Breast epithelium (tissue), 4 donors: ENCODE measurements at places on chromosomes 7 and 10. TPM values are rescaled to one million over a fixed set of nuclear protein-coding genes. Genes with fewer than 3 reads are reported as not detected.
A peak's percentile ranks its signal among the peaks of the same experiment; 100 is the strongest.

DNA sequence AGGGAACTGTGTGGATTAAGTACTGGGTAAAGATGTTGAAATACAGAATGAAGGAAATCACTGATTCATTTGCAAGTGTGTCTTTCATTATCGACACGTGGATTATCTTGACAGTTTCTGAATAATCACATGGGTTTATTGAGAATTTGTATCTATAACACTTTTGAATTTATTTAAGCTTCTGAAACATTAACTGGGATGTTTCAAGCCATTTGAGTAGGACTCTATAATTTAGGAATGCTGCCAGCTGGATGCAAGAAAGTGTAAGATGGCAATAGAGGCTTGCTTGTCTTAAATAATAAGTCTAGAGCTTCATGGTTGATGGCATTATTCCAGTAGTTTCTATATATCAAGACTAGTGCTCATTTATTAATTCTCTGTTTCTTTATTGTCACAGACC, 1100.7 kb upstream of the GHITM start:
- no peak overlapping the region for H3K27ac ChIP-seq
- H3K36me3 ChIP-seq, result no peaks in the 10 kb centered on the region
- no peaks in the 10 kb centered on the region for H3K4me1 ChIP-seq
- H3K27me3 ChIP-seq, result no peaks in the 10 kb centered on the region

DNA sequence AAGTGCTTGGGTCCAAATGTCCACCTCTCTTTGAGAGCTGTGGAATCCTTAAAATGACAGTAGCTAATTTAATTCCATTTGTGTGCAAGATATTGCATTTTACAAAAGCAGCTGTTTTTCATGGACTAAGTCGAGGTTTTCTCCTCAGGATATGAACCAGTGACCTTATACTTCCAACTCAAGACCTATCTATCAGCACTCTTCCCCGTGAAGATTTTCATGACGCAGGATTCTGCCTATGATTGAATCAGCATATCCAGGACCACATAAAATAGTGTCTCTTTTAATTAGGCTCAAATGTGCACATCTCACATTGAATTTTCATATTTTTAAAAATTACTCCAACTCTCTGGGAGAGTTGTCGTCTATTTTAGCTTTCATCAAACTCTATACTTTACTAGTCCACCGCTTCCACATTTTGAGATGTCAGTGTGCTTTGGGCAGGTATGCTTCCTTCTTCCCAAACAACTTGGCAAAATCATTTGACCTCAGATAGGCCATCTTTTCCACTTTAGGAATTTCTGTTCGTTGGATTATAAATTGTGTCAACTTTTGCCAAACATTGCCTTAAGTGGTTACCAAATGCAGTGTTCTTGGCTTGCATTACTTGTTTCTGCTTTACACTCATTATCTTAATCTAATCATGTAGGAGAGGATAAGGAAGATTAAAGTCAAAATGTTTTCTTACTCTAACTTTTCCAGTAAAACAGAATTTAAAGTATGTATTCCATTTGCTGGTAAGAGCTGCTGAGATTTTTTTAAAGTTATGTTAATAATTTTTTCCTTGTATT, 39.4 kb downstream of the SEMA3A start:
- no peaks in the 10 kb centered on the region for H3K27me3 ChIP-seq
- no peaks in the 10 kb centered on the region for H3K4me1 ChIP-seq
- DNase-seq, result no peak
- H3K36me3 ChIP-seq, result no peaks in the 10 kb centered on the region

GRM8 gene
- not detected for total RNA-seq

GRCh38 chr7:80954191-80954590, 35.3 kb upstream of the SEMA3C start:
- no peaks in the 10 kb centered on the region for H3K4me1 ChIP-seq
- DNase-seq, result no peak
- no peak overlapping the region for H3K4me3 ChIP-seq
- no peak overlapping the region for H3K27ac ChIP-seq

GRCh38 chr10:112907893-112908292, 42.2 kb upstream of the TCF7L2 start:
- H3K36me3 ChIP-seq, result no peaks in the 10 kb centered on the region
- H3K4me3 ChIP-seq, result no peak overlapping the region
- H3K4me1 ChIP-seq, result no peaks in the 10 kb centered on the region
- no peaks in the 10 kb centered on the region for H3K27me3 ChIP-seq
- no peak for DNase-seq
- no peak overlapping the region for H3K27ac ChIP-seq

DNA sequence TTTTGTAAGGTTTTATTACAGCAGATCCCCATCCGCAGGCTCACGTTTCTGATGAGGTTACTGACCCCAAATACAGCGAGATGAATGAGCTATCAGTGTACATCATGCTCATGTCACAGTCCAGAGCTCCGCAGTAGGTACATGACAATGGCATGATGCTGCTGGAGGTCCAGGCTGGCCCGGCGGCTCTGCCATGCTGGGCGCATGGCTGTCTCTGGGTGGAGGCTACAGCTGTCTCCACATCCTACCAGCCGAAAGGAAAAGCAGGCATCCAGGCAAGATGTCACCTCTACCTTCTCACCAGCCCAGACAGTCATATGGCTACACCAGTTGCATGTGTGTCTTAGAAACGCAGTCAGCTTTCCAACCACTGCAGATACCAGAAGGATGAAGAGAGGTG, 90.9 kb upstream of the RNF32 start:
- no peaks in the 10 kb centered on the region for H3K4me1 ChIP-seq
- no peak overlapping the region for H3K27ac ChIP-seq
- DNase-seq, result no peak
- no peak overlapping the region for H3K4me3 ChIP-seq
- no peaks in the 10 kb centered on the region for H3K27me3 ChIP-seq
- H3K36me3 ChIP-seq, result no peaks in the 10 kb centered on the region

GRCh38 chr7:78176171-78176570, 377.6 kb downstream of the PHTF2 start:
- H3K4me1 ChIP-seq, result no peaks in the 10 kb centered on the region
- H3K4me3 ChIP-seq, result no peak overlapping the region
- H3K36me3 ChIP-seq, result no peaks in the 10 kb centered on the region
- no peak for DNase-seq
- no peak overlapping the region for H3K27ac ChIP-seq

DNA sequence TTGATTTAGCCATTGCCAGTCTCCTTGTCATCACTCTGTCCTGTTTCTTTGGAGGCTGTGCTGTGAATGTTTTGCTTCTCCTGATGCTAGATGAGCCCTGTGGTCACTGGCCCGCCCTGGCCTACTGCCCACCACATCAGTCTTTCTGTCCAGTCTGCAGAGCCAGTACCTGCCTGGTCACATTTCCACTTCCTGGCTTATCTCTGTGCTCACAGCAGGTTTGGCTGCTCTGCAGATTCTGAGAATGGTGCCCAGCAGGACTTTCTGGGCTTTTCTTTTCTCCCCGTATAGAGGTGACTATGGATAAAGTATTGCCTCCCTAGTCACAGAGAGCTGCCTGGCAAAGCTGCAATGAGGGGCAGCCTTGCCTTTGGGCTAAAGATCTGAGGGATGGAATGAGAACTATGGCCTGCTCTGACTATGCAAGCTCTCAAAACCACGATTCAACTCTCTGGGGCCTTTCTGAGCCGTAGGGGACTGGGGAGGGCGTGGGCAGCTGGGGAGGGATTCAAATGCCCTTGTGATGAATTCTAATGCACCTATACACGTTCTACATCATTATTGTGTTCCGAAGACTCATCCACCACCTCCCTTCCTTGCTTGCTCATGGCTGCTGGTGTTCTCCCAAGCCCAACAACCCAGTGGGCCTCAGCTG, 410.4 kb upstream of the NPVF start:
- H3K36me3 ChIP-seq, result no peaks in the 10 kb centered on the region
- H3K27me3 ChIP-seq, result no peaks in the 10 kb centered on the region
- no peak for DNase-seq
- no peak overlapping the region for H3K27ac ChIP-seq
- no peak overlapping the region for H3K4me3 ChIP-seq

DNA sequence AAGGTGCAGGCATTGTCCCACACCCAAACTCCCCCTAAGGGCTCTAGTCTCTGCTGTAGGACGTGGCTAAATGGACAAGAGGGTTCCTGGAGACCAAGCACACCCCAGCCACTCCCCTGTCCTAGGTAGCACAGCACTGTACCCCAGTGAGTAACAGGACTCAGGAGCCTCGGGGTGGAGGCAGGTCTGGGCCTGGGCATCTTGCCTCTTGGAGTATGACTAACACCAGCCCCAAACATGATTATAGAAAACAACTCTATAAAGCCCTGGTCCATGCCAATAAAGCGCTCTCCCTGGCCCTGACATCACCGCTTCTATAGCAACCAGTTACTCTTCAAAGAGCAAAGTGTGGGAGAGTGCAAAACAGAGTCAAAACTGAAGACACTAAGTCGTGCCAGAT, 195.0 kb downstream of the CALN1 start:
- no peak for DNase-seq
- no peaks in the 10 kb centered on the region for H3K27me3 ChIP-seq
- H3K4me3 ChIP-seq, result no peak overlapping the region
- no peaks in the 10 kb centered on the region for H3K4me1 ChIP-seq
- no peaks in the 10 kb centered on the region for H3K36me3 ChIP-seq

DNA sequence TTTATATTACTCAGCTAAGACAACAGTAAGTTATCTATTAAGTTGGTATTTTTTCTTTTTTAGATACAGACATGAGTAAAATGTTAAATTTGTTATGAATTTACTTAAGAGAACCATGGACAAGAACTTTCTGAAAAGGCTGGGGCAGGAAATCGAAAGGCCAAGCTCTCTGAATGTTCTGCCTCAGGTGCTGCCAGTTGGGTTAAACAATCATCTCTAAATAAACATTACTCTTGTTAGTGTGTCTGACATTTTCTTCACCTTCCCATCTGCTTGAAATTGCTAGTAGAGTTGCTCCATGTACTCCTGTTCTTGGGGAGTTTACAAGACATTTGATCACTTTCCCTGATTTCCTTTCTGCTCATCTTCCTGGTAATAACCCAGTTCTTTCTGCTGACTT, 87.5 kb downstream of the ANKRD7 start:
- no peak for DNase-seq
- H3K36me3 ChIP-seq, result no peaks in the 10 kb centered on the region
- H3K4me1 ChIP-seq, result no peaks in the 10 kb centered on the region
- H3K4me3 ChIP-seq, result no peak overlapping the region

GRCh38 chr7:133827707-133828623, 299.2 kb upstream of the LRGUK start:
- no peak overlapping the region for H3K4me3 ChIP-seq
- no peak overlapping the region for H3K27ac ChIP-seq
- no peaks in the 10 kb centered on the region for H3K27me3 ChIP-seq
- no peaks in the 10 kb centered on the region for H3K4me1 ChIP-seq
- H3K36me3 ChIP-seq, result no peaks in the 10 kb centered on the region

DNA sequence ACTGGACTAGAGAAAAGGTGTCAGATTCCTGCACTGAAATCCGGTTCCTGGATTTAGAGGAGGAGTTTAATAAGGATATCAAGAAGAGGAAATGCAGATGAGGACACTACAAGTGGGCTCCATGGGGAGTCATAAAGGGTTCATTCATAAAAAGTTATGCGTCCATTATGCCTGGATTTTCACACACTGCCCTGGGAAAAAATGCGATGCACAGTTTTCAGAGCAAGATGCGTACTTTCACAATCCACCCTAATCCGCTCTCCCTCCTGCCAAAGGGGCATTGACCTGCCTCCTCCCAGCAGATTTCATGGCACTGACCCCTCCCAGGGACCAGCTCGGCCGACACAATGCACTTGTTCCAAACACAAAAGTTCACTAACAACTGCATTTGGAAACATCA, 42.2 kb upstream of the OPALIN start:
- H3K4me3 ChIP-seq, result no peak overlapping the region
- peaks cover 28% of the 10 kb centered on the region for H3K27me3 ChIP-seq
- H3K27ac ChIP-seq, result no peak overlapping the region

- H3K36me3 ChIP-seq, result no peaks in the 10 kb centered on the region
- no peak overlapping the region for H3K27ac ChIP-seq
- no peaks in the 10 kb centered on the region for H3K27me3 ChIP-seq
- no peak overlapping the region for H3K4me3 ChIP-seq
- no peak for DNase-seq
Measured at GRCh38 chr10:127853868-127854768, 38.6 kb downstream of the CLRN3 start.

VOPP1 gene
- 42.6 TPM for total RNA-seq

GBX1 gene
- not detected for total RNA-seq

GRCh38 chr10:71603150-71603549, 116.4 kb downstream of the C10orf105 start:
- H3K36me3 ChIP-seq, result no peaks in the 10 kb centered on the region
- no peaks in the 10 kb centered on the region for H3K27me3 ChIP-seq
- no peak overlapping the region for H3K4me3 ChIP-seq
- peak overlapping the region; percentile 19 for H3K27ac ChIP-seq
- DNase-seq, result no peak
- H3K4me1 ChIP-seq, result peaks cover 9% of the 10 kb centered on the region

GRCh38 chr7:17325364-17325763, 26.9 kb downstream of the AHR start:
- no peak for DNase-seq
- H3K4me1 ChIP-seq, result no peaks in the 10 kb centered on the region
- no peak overlapping the region for H3K4me3 ChIP-seq

WEE2 gene
- not detected for total RNA-seq

DNA sequence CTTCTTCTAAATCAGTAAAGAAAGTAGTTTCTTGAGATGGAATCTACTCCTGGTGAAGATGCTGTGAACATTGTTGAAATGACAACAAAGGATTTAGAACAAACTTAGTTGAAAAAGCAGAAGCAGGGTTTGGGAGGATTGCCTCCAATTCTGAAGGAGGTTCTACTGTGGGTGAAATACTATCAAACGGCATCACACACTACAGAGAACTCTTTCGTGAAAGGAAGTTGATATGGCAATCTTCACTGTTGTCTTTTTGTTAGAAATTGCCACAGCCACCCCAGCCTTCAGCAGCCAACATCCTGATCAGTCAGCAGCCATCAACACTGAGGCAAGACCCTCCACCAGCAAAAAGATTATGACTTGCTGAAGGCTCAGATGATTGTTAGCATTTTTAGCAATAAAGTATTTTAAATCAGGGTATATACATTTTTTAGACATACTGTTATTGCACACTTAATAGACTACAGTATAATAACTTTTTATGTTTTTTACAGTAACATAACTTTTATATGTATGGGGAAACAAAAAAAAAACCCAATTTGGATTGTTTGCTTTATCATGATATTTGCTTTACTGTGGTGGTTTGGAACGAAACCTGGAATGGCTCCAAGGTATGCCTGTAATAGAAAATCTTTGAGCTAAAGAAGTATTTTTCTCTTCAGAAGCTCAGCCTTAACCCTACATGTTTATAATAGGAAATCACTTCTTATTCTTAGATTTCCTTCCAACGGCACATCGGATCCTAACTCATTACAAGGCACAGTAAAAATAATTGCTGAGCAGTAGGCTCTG, 257.3 kb downstream of the LRMDA start:
- no peak overlapping the region for H3K27ac ChIP-seq
- no peak overlapping the region for H3K4me3 ChIP-seq
- H3K27me3 ChIP-seq, result no peaks in the 10 kb centered on the region
- H3K36me3 ChIP-seq, result no peaks in the 10 kb centered on the region

DNA sequence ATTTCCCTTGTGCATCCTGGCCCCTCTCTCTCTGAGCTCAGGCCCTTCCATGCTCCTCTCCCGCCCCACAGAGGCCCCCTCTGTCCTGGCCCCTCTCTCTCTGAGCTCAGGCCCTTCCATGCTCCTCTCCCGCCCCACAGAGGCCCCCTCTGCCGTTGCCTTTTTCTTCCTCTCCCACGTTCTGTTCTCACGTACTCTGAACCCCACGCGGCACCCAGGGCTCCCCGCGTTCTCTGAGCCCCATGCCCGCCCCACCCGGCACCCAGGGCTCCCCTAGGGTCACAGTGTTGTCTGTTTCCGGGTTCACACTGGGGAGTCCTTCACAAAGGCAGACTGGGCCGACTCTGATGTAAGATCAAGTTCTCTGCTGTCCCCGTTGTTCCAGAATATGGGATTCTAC, 336.8 kb downstream of the DNAJB6 start:
- H3K27ac ChIP-seq, result no peak overlapping the region
- H3K36me3 ChIP-seq, result no peaks in the 10 kb centered on the region
- no peak for DNase-seq
- H3K27me3 ChIP-seq, result no peaks in the 10 kb centered on the region
- no peak overlapping the region for H3K4me3 ChIP-seq
